CD4-positive, CD25-positive, alpha-beta regulatory T cell (primary cell): ENCODE measurements at places on chromosomes 12 and 14.

- no peak for DNase-seq
Observed at GRCh38 chr14:80446356-80446755, 235.1 kb upstream of the DIO2 start.

- DNase-seq: no peak
Observed at GRCh38 chr12:125890366-125890905, 825.2 kb downstream of the AACS start.

GRCh38 chr14:101774814-101775213 lies 13.3 kb downstream of the PPP2R5C start:
- DNase-seq: no peak

- no peak for DNase-seq
Observed at GRCh38 chr12:124613151-124613585, 45.8 kb upstream of the NCOR2 start.
